ENCODE measurements at places on chromosomes 5 and 9.

GRCh38 chr5:60232036-60232795, 338.7 kb upstream of the PDE4D start:
- no peak for DNase-seq

GRCh38 chr5:116343961-116344360, 230.7 kb downstream of the SEMA6A start:
- DNase-seq, result no peak

DNA sequence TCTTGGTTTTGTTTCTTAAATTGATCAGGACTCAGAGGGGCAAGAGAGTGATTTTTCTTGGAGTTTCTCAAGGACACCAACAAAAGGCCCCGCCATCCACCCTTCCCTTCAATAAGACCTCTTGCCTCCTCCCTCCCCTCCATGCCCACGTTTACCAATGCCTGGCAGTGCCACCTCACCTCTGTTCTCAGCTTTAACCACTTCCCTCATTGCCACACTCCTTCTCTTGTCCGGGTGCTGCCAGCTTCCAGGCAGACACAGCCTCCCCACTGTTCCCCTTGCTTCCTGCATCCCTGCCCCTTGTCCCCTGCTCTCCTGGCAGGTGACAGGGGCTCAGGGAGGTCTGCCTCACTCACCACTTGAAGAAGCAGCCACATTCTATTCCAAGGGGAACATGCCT, 90.8 kb downstream of the LHX2 start:
- DNase-seq, result no peak

DNA sequence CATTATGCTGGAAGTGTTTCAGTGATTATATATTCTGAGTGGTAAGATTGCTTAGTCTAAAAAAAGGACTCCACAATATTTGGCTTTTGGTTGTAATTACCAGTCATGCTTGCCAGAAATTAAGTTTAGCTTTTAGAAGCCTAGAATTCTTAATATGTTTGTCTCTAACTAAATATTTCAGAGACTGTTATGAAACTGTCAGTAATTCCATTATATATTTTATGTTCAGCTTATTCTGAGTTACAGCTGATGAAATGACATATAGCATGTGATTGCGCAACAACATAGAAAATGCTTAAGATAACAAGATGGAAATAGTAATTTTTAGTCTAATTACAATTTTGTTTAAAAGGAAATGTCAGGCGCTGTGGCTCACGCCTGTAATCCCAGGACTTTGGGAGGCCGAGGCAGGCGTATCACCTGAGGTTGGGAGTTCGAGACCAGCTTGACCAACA, 44.2 kb downstream of the KIAA1958 start:
- no peak for DNase-seq

- DNase-seq, result no peak
These were observed 115.9 kb downstream of the ACTBL2 start for GRCh38 chr5:57366744-57367143.

DNA sequence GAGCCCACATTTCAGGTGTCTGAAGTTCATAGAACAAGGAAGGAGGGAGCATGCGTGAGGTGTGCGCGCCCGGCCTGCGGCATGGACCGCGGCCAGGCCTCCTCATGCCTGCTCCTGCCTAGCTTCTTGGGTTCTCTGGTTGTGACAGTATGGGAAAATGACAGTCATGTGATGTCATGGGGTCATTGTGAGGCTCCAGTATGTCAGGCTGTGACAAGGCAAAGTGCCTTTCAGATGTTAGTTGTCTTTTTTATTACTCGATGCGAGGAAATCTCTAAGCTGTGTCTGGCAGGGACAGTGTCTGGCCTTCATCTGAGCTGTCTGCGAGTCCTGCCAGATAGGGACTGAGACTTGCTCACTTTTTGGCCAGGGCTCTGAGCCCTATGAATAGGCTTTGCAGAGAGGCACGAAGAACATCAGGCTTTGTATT, 13.3 kb downstream of the UCK1 start:
- no peak for DNase-seq

GRCh38 chr5:160507221-160507721, 85.6 kb downstream of the PTTG1 start:
- no peak for DNase-seq

DNA sequence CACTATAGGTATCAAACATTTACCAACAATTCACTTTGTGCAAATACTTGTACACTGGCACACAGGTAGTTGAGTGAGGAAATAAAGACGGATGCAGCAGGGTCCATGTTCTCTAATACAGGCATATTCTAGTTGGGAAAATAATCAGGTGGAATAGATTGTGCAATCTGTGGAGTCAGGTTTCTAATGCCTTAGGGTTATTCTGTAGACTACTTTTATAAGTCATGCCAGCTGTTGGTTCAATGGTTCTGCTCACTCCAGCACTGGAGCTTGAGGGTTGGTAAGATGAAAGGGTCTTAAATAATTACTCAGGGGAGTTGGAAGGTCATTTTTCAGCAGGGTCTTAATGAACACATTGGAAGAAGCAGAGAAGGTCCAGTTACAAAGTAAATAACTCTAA, 690.3 kb upstream of the DMAC1 start:
- DNase-seq, result no peak

GRCh38 chr9:122835313-122835731, 6.9 kb upstream of the PDCL start:
- no peak for DNase-seq

- no peak for DNase-seq
These were observed 287.1 kb downstream of the KCNN2 start for GRCh38 chr5:114648940-114649339.

GRCh38 chr5:170297589-170298462, at the start of gene LCP2:
Gene LCP2, minus strand, starts transcription at chr5:170297777. Its CDS starts 166 bp downstream, at chr5:170297611.
- no peak for DNase-seq

Measured in memory B cell (primary cell).